ENCODE measurements at places on chromosomes 12 and 14.

GRCh38 chr12:65392491-65392890 is 114.0 kb downstream of the MSRB3 start:
- DNase-seq, result no peak

DNA sequence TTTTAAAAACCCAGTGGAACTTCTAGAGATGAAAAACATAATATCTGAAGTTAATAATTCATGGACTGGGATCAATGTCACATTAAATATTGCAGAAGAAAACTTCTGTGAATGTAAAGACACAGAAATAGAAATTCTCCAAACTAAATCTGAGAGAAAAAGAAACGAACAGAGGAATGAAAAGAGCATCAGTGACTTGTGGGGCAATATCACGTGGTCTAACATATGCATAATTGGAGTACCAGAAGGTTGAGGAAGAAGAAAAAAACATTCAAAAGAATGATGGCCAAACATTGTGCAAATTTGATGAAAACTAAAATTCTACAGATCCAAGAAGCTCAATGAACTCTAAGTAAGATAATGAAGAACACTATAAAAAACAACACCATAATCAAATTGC is 130.8 kb downstream of the EFCAB11 start:
- no peak for DNase-seq

- peak; percentile 15 for DNase-seq
Observed at GRCh38 chr12:11959117-11959823, 111.5 kb upstream of the BCL2L14 start.

DNA sequence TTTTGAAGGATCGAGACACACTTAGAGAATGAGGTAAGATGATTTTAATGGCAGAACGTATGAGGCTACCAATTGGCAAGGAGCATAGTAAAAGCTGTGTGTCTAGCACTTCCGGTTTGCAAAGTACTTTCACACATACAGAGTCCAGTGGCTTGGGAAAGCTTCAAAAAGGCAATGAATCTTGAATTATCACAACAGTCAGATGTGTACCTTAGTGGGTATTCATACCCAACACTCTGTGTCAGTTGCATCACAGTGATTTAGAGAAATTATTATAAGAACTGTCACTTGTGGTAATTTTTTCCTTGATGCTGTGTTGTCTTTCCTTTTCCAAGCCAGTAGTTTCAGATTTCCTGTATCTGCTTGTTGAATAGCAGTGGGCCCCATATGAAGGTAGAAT is 424.1 kb downstream of the PCNX1 start:
- DNase-seq, result no peak

DNA sequence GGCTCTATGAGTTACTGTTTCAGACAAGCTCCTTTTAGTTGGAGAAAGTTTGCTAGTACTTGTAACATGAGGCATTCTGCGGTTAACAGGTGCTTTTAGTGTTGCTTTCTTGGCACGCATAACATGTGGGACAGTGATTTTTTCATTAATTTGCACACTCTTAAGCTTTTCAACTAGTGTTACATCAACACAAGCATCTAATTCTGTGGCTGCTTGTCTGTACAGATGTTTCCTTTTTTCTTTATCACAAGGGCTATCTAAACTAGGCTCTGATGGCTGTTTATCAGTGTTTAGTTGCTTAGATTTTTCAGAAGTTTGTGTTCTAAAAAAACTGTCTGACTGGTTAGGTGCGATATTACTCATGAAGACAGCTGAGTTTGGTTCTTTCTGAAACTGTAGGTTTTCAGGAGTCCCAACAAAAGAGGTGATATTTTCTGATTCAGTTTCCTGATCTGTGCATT is 120.1 kb downstream of the RALGAPA1 start:
- DNase-seq, result no peak

GRCh38 chr12:25592725-25593495 is 39.8 kb upstream of the LMNTD1 start:
- DNase-seq, result no peak

DNA sequence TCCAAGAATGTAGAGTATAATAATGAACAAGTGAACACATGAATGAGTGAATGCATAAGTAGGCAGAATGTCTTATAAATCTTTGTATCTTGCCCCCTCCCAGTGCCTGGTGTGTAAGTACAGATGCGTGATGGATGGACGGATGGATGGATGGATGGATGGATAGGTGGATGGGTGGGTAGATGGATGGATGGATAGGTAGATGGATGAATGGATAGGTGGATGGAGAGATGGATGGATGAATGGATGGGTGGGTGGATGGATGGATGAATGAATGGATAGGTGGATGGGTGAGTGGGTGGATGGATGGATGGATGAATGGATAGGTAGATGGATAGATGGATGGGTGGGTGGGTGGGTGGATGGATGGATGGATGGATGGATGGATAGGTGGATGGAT is 74.4 kb downstream of the CLMN start:
- DNase-seq, result no peak

DNA sequence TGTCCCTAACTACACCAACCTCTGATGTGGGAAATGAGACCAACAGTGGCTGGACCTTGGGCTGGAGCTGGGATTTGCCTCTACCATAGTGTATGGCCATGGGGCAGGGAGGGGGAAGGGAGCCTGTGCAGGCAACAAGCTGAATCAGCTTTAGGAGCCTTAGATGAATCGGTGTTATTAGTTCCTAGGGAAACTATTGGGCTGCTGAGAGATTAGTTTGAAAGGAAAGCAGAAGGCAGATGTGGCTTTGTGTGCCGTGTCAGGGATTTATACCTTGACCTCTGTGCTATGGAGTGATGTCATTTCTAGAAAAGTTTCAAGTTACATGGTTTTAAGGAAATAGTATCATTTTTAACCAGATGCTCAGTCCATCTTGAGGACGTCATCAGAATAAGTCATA is 19.5 kb upstream of the GAS2L3 start:
- DNase-seq, result no peak

GRCh38 chr12:8559676-8560075 is 19.0 kb upstream of the CLEC4E start:
- no peak for DNase-seq

- DNase-seq, result no peak
Observed at GRCh38 chr14:29896354-29896821, 31.3 kb downstream of the PRKD1 start.

DNA sequence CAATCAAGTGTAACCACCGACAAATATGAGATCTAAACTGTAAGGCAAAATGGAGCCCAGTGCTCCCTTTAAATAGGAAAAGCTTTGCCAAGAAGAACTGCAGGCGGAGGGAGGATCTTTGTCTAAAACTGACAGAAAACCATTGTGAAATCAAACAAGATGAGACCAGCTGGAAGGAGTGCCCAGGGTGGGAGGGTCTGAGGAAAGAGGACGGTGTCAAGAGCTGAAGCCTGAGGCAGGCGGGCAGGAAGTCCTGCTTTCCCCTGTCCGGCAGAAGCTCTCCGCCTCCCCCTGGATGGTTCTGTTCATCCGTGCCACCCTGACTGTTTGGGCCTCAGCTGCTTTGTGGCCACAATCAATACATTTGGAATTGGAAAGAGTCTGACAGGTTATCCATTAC is 37.5 kb downstream of the CDC42BPB start:
- no peak for DNase-seq

DNA sequence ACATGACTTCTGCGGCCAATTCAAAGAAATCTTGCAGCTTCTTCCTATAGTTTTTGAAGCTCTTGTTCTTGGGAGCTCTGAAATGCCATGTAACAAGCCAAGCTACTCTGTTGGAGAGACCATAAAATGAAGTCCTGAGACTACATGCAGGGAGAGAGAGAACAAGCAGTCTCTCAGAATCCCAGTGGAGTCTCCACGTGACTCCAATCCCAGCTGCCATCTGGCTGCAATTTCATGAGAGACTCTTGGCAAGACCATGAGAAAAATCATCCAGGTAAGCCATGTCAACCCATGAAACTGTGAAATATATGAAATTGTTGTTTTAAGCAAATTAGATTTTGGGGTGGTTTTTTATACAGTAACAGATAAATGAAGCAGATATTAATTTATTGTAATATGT is 54.4 kb downstream of the KLRG1 start:
- DNase-seq, result no peak

DNA sequence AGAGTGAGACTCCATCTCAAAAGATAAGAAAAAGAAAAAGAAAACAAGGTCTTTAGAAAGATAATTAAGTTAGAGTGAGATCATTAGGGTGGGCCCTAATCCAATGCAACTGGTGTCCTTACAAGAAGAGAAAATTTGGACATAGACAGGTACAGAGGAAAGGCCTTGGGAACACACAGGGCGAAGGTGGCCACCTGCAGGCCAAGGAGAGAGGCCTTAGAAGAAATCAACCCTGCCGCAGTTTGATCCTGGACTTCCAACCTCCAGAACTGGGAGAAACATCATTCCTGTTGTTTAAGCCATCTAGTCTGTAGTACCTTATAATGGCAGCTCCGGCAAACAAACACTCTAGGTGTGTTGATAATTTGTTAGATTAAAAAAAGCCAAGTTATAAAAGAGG is 491.9 kb downstream of the MED13L start:
- no peak for DNase-seq

DNA sequence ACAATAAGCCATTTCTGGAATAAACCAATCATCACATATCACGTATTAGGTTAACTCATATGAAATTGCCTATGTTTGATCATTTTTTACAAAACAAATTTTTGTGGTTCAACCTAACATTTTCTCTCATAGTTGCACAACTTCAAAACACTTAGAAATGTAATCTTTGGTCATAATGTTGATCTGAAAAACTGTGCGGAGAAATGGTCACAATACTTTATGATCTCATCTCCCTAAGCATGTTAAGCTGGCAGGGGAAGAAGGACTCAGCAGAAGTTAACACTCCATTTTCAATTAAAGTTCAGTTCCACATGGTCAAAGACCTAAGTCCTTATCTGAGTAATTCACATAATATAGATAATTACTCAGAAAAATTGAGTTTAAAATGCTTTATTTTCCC is 194.8 kb downstream of the CAPZA3 start:
- DNase-seq, result no peak

DNA sequence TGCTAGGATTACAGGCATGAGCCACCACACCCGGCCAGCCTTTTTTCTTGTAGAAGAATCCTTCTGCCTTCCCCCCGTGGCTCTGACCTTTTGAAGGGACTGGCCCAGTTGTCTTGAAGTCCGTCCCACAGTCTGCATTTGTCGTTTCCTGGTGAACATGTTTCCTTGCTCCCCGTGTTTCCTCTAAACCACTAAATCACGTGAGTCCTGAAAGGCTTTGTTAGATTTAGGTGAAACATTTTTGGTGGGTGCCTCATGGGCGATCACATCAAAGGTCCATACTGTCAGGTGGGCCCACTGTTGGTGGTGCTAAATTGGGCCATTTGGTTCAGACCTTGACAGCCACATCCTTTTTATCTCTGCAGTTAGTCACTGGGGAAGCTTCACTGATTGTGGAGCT is 26.3 kb downstream of the MLXIP start:
- no peak for DNase-seq

- no peak for DNase-seq
Observed at GRCh38 chr14:75476274-75476995, 45.8 kb upstream of the BATF start.

DNA sequence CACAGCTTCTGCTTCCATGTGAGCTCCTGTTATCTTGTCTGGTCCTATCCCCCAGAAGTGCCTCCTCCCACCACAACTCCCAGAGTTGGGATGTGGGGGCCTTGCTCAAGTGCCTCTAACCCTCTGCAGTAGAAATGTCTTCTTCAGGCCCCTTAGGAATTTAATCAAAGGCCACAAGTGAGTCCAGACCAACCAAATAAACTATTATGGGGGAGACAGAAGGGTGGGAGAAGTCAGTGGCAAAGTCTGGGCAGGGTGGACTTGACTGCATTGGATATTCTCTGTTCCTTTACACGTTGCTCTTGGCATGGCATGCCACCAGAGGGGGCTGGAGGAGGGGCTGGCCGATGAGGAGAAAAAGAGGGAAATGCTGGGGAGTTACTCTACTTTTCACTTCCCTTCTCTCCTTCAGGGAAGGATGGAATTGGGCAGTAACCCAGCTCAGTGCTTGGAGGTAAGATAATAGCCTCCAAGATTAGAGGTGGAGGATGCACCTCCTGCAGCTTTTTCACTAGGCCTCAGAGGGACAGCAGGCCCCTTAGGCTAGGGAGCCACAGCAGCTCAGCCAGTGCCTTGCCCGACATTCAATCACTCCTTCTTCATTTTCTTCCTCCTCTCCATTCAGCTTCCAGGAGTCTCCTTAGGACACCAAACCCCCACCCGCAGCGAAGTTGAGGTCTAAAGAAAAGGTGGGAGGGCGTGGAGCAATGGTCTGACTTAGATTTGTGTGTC is 1.2 kb upstream of the AP1G2 start:
- peak; percentile 24 for DNase-seq

DNA sequence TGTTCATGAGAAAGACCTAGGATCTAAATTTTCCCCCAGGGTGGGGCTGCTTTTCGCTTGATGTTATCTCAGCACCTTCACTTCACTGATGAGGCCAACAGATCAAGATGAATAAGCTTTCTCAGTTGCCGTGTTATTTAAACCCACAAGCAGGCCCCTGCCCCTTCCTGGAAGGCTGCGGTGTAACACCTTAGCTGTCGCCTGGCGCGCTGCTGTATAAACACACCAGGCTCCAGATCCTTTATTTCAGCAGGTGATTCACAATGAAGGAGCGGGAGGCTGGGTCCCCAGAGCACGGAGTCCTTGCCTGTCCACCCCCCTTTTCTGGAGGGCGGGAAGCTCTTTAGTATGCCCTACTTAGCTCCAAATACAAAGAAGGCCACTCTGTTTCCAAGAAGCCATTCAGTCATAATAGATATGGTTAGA is 515.4 kb downstream of the FUT8 start:
- peak; percentile 82 for DNase-seq

- DNase-seq, result no peak
Observed at GRCh38 chr12:51620448-51620847, 29.4 kb downstream of the SCN8A start.

DNA sequence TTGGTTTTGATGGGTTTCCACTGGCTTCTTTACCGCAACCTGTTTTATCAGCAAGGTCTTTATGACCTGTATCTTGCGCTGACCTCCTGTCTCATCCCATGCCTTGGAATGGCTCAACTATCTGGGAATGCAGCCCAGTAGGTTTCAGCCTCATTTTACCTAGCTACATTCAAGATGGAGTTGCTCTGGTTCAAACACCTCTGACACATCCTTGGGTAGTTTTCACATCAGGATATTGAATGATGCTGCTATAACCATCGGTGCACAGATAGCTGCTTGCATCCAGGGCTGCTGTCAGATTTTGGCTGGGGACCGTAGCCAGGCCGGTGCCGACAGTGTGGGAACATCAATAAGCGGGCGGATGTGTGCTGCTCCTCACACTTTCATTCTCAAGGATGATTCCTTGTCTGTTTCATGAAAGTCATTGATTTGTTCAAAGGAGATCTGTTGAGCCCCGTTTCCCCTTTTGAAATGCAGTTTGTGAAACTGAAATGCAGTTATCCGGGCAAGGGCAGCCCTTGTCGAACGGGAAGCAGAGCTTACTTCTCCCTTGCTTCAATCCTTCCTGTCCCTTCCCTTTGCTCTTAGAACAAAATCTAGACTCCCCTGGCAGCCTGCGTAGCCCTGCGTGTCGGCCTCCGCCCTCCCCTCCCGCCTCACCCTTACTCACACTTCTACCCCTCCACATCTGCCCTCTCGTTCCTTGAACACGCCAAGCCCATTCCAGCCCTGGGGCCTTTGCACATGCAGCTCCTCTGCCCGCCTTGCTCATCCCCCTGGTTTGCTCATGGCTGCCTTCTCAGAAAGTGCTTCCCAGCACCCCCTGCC is 49.2 kb upstream of the NCOR2 start:
- DNase-seq, result no peak
